ENCODE measurements at places on chromosomes 1 and 21.

- no peak for DNase-seq
Measured at GRCh38 chr1:10489291-10490055, 14.7 kb downstream of the PEX14 start.

- no peak for DNase-seq
Measured at GRCh38 chr1:118300808-118301207, 115.8 kb upstream of the SPAG17 start.

- no peak for DNase-seq
Measured at GRCh38 chr1:219339466-219339865, 165.8 kb downstream of the LYPLAL1 start.

GRCh38 chr21:35291973-35292627 lies 243.0 kb upstream of the RUNX1 start:
- DNase-seq, result no peak

DNA sequence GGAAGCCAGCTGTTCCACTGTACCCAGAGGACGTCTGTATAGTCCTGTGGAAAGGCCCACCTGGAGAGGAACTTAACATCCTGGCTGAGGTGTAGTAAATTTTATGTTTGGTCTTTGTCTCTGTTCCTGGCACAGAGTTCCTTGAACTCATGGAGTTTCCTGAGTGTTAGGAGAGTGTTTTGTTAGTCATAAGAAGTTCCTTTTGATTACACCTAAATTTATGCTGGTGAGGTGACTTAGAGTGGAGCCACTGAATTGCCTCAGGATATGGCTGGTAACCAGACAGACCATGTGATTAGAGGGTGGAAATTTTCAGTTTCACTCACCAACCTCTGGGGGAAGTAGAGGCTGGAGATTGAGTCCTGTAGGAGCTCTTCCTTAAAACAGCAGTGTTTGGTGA lies 57.9 kb downstream of the RASAL2 start:
- no peak for DNase-seq

DNA sequence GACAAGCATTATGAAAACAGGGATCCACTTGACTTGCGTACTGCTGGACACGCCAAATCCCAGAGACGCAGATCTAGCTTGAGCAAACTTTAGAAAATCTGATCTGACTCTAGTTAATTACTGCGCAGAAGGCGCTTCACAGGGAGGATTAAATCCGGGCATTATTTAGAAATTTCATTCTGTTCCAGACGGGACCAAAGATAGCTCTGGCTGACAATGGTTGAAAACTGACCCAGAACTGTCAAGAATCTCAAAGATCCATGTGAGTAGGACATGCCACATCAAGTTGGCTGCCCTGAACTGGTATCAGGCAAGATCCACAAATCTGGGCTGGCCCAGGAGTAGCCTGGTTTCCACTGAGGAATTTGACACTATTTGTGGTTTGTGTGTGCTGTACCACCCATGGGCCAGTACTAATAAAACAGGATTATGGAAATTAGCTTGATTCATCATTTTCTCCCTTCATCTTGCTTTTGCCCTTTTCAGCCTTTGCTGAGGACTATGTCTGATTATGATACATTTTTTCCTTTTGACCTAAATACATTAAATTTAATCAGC lies 171.0 kb downstream of the VAV3 start:
- no peak for DNase-seq

- no peak for DNase-seq
Measured at GRCh38 chr1:8603220-8603616, 214.2 kb downstream of the RERE start.

DNA sequence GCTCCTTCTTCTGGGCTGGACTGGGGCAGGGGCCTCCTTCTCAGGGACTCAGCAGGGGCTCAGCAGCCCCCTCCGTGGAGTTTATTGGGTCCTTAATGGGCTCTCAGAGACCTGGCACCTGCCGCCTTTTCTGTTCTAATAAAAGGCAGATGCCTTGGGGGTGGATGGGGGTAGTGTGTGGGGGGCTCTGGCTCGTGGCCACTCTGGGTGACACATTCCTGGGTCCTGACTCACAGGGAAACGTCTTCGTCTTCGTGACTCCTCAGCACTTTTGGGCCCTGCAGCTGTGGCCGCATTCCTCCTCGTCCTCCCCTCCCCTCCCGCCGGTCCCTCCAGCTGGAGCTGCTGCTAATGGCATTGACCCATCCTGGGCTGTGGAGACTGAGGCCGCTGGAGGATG lies 107.8 kb upstream of the WNT4 start:
- DNase-seq, result no peak

DNA sequence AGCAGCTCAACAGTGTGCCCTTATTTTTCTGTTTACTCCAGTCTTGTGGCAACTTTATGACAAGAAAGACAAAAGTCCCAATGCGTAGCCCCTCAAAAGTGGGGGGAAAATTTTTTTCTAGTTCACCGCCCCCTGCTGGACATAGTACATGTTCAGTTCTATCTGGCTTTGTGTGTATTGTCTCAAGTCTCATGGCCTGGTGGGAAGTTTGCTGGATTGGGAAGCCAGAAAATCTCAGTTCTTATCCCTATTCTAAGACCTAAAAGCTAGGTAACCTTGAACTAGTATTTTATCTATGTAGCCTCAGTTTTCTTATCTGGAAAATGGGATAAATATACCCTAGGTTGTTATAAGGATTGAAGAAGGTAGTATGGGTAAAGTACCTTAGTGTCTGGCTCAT lies 55.8 kb upstream of the LDLRAP1 start:
- no peak for DNase-seq

GRCh38 chr21:42369821-42370220 lies 3.5 kb upstream of the TFF1 start:
- DNase-seq, result no peak

- no peak for DNase-seq
Measured at GRCh38 chr1:97505289-97505688, 415.5 kb downstream of the DPYD start.

DNA sequence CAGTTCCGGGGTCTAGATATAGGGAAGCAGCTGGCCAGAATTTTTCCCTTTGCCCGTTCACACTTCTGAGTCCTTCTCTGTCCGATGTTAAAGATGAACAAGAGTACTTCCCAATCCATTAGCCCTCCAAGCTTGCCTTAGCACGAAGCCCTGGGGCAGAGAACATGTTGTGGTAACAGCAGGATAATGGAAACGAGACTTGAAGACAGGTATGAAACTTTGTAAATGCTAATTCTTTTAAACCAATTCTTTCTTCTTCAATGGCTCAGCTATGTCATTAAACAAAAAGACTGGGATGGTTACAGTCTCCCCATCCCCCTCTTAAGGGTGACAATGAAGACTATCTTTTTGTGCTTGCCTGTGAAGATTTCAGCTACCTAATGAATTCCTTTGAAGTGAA lies 218.5 kb downstream of the PLA2G4A start:
- DNase-seq, result no peak

DNA sequence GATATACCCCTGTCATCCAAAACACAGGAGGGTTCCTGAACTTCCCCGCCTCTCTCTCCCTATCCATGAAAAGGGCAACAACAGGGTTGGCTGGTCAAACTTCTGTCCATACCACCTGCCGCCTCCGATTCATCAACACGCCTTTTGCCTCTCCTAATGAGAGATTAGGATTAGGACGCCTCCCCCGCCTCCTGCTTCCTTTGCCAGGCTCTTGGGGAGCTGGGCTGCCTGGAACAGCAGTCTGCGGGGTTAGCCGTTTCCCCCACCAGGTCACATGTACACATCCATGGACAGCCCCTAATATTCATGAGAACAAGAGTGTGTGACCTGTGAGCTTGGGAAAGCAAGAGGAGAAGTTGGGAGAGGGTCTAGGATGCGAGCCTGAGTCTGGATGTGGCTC lies 2.3 kb upstream of the OPTC start:
- no peak for DNase-seq

GRCh38 chr1:174007851-174008250 lies 14.3 kb downstream of the RC3H1 start:
- no peak for DNase-seq

GRCh38 chr21:28426545-28426944 lies 566.1 kb downstream of the LTN1 start:
- DNase-seq, result no peak

- DNase-seq, result no peak
Measured at GRCh38 chr1:33996281-33996680, 132.4 kb downstream of the HMGB4 start.

DNA sequence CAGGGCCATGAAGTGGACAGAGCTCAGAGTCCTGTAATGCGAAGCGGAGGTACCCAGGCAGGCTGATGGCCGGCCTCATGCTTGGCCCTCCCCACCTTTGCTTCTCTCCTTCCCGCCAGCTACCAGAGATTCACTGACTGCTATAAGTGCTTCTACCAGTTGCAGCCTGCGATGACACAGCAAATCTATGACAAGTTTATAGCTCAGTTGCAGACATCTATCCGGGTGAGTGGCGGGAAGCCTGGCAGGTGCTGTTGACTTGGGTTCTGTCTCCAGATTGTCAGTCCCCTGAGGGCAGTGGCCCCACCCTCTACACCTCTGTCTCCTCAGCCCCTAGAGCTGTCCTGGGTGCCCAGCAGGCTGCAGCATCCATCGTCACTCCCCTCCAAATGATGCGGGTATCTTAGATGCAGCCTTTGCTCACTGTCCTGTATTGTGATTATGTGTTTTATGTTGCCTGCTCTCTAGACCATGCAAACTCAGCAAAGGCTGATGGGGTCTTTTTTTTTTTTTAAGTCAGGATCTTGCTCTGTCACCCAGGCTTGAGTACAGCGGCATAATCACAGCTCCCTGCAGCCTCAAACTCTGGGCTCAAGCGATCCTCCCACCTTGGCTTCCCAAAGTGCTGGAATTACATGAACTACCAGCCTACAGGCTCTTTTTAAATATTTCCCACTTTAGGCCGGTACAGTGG lies 9.6 kb upstream of the BGLAP start:
- DNase-seq, result no peak

DNA sequence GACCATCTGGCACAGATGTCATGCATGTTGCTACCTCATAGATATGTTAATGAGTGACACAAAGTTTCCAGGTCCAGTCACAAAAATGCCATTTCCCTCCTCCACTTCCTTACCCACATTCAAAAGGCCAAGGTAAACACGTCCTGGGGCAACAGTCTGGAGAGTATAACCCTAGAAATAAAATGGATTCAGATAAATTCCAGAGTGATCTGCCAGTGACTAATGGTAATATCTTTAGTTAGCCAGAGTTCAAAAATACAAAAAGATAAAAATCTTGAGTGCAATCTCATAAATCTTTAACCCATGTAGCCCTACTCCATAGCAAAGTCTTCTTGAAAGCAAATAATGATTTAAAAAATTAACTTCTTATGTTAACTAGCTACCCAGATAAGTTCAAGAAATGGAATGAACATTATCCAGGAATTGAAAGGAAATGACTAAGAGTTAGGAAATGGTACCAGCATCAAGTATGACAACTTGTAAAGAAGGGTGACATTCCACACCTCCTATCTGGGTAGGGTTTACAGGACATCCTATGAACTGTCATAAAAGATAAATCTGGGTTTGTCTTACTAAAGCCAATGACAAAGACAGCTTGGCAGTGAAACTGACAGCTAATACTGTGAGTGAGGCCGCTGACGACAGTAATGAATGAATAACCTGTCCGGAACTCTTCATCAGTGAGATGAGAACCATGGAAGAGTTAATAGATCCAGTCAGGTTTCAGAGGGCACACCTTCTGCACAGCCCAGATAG lies 18.1 kb downstream of the RGS2 start:
- DNase-seq, result no peak

DNA sequence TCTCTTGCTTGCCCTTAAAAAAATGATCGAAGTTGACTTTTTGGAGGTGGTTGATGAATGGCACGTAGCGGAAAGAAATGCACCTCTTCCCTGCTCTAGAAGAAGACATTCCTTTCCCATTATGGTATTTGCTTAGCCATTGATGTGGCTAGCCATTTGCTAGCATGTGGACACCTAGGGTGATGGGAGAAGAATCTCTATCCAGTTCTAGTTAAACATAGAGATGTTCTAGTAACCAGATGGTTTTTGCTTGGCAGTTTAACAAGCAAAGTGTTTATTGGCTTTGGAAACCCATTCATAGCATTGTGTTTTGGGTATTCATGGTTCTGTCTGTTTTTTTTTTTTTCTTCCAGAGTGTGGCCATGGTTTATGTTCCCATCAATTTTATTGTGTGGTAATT lies 78.9 kb downstream of the KCNJ6 start:
- DNase-seq, result no peak

DNA sequence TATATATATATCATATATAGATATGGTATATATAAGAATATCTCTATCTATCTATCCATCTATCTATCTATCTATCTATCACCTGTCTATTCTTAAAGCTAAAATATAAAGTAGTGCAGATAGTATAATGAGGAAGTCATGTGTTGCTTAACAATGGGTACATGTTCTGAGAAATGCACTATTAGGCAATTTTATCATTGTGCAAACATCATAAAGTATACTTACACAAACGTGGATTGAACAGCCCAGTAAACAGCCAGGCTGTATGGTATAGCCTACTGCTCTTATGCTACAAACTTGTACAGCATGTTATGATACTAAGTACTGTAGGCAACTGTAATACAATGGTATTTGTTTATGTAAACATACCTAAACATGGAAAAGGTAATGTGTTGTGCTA lies 621.0 kb upstream of the NCAM2 start:
- DNase-seq, result no peak

DNA sequence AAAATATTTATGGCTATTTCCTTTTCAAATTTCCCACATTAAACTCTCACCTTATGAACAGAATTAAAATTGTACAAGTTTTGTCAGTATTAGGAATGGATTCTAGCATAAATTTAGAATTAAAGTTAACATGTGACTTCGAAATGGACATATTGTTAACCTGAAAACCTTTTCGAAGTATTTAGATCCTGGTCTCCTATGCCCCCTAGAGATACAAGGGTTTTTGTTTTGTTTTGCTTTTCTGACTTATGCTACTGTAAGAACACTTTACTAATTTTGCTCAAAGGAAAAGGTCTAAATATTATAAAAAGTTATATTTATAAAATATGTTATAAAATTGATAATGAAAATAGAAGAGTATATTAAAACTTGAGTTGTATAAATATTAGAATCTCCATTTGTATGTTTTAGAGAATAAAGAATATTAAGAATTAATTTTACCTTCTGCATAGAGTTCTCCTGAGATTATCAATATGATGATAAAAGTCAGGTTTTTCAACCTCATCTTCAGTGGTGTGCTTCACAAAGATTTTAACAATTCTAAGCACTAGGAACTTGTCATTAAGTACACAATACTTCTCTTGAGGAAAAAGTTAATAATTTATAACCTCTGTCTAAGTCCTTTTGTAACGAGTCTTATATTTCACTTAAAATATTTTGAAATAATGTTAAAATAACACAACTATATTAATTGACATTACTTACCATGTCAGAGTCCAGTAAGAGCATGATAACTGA lies at the start of gene F13B:
F13B (minus strand) TSS at position 542 of the 738 bp plus-strand sequence; CDS start at position 505, 37 bp downstream.
- DNase-seq, result no peak

DNA sequence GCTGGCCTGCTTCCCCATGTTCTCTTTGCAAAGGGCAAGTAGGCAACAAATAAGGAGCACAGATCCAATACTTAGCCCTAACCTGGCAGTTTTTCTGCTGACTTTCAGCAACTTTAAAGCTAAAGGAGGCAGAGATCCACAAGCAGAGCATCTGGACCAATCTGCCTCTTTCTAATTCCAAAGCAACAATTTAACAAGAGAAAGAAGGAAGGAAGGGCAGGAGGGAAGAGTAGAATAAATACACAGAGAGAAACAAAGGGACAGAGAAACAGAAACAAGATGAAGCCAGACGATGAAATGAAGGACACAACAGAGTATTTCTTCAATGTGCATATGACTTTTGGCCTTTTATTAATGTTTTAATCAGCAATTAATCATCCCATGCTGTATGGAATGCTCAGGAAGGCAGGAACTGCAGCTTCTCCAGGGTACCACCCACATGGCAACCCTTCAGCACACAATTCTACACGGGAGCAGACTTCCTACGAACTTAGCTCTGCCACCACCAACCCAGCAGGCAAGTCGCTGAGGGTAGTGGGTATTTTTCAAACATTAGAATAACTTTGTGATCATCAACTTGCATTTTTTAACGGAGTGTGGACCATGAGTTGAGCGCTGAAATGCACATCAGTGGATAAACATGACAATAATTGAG lies 15.3 kb downstream of the CLCC1 start:
- DNase-seq, result no peak

Data from activated T-cell treated with anti-CD3 and anti-CD28 coated beads, Interleukin-2, amount 50 U/mL, for 1 hour (primary cell).